ENCODE measurements at places on chromosomes 7 and 10.

- no peak for DNase-seq
Observed at GRCh38 chr10:4183761-4184261, 398.8 kb upstream of the KLF6 start.

DNA sequence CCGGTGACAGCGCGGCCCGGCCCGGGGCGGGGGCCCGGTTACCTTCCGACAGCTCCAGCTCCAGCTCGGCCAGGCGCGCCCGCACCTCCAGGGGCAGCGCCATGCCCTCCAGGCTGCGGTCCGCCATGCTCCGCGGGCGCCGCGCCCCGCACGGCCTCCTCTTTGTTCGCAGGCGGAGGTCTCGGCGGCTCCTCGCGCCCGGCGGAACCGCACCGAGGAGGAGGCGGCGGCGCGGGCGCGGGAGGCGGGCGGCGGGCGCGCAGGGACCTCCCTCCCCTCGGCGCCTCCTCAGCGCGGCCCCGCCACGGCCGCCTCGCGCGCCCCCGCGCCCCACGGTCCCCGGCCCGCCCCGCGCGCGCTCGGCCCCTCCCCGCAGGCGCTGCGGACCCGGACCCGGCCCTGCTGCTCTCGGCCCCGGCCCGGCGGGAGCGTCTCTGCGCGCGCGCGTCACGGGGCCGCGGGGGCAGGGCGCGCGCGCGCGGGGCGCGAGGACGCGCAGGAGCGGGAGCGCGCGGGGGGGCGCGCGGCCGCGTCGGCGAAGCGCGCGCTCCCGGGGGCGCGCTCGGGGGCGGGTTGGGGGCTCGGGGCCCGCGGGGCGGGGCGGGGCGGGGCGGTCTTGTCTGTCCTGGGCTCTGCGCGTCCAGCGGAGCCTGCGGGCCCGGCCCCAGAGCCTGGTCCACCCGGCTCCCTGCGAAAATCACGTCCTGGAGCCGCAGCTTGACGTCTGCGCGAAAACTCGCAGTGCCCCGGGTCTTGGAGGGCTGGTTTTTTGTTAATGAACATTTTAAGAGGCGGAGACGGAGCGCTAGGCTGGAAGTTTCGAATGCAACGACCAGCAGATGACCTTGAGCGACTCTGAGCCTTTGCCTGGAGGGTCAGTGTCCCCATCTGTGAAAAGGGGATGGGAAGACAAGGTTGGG, at the start of gene DIP2C:
DIP2C (minus strand) TSS at position 217 of the 920 bp plus-strand sequence; CDS start at position 127, 90 bp downstream.
- DNase-seq: peak; percentile 25

DNA sequence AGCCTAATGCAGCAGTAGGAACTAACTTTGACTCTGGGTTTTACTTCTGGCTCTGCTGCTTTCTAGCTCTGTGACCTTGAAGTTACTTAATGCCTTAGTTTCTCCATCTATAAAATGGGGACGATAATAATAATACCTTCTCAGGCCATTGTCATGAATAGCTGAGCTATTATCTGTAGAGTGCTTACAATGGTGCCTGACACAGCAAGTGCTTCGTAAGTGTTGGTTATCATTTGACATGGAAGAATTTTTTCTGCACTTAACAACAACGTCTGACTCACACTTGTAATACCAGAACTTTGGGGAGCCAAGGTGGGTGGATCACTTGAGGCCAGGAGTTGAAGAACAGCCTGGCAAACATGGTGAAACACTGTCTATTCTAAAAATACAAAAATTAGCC, 140.5 kb downstream of the ARL4A start:
- DNase-seq: no peak

GRCh38 chr7:98687111-98687751, 70.1 kb downstream of the NPTX2 start:
- no peak for DNase-seq

- DNase-seq: no peak
Observed at GRCh38 chr10:128213156-128213555, 86.9 kb upstream of the MKI67 start.

GRCh38 chr10:109239371-109239770, 683.9 kb downstream of the XPNPEP1 start:
- DNase-seq: no peak

DNA sequence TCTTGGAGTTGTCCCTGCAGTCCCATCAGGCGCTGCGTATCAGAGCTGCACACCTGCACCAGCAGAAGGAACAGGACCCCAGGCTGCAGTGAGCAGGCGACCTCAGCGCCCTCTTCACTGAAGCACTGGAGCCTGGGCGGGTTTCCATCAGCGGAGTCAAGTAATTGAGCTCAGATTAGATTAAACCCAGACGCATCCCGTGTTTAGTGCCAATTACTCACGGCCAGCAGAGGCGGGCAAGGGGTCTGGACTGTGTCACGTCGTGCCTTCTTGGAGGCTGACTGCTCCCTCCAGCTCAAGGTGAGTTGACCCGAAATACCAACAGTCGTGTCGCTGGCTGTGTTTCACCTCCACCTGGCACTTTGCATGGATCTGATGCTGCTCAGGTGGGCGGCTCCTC, 123.6 kb downstream of the CXCL12 start:
- DNase-seq: no peak

- DNase-seq: no peak
Observed at GRCh38 chr10:97686301-97686961, 610 bp downstream of the AVPI1 start.

DNA sequence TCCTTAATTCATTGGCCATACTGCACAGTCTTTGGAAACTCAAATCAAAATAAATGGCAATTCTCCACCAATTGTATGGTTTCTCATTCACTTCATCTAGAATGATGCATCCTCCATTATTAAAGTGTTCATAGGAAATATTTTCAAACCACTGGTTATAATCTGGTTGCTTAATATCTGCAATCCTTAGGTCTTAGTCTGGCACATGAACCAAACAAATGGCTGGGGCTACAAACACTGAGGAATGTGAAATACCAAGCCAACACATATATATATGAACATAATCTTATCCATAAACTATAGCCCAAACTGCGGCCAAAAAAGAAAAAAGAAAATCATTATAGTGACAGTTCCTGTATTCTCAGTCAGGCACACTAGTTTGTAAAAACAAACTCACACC, 5.7 kb upstream of the MSS51 start:
- DNase-seq: no peak

GRCh38 chr7:134811765-134812164, 32.3 kb downstream of the CALD1 start:
- DNase-seq: no peak

GRCh38 chr7:121874298-121874697, 1.3 kb downstream of the PTPRZ1 start:
- DNase-seq: no peak

DNA sequence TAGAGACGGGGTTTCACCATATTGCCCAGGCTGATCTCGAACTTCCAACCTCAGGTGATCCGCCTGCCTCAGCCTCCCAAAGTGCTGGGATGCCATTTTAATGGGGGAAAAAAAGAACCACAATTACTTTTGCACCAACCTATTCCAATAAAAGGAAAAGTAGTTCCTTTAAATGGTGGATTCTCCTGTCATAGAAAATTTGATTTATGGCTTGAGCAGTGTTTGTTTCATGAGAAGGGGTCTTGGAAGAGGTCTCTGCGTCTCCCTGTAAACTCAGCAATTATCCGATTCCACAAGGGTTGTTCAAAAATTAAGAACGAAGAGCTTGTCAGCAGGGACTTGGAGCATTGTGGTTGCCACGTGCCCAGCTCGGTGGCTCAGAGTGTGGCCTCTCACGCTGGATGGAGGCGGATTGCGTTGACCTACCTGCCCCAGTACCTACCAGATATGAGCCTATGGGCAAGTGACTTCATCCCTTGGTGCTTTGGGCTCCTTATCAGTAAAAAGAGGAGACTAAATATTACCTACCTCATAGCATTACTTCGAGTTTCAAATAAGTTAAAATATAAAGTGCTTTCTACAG, 2.8 kb upstream of the TRIP6 start:
- DNase-seq: no peak

GRCh38 chr10:47449102-47449978, 34.6 kb downstream of the ANXA8 start:
- DNase-seq: no peak

DNA sequence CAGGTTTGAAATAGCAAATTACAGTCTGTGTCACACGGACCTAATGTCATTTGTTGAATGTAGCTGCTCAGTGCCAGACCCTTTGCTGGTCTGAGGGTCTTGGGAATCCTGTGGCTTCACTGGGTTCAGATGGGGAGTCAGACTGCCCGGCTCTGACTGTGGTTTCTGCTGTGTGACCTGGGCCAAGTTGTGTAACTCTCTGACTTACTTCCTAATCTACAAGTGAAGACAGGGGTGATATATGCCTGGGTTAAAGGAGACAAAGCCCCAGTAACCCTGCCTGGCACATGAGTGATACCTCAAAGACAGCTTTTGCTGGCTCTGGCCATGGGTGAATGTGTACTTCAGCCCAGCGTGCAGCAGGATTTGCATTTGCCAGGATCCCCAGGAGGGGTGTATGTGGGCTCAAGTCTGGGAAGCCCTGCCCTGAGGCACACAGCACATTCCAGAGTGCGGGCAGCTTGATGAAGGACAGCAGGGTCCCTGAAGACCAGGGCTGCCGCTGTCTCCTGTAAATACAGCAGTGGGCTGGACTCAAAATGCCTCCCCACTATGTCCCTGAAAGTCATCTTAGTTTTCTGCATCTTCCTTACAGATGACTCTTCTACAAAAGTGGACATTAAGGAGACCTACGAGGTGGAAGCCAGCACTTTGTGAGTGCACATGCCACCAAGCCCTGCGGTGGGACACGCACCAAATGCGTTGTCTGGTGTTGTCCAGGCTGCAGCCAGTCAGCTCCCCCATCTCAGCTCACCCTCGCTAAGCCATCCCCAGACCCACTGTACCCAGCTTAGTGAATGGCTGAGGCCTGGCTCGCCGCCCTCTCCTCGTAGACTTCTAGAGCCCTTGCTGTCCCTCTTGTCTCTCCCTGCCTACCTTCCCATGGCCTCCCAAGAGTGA, 16.4 kb downstream of the NACAD start:
- DNase-seq: no peak
